AG08395 (cell line): ENCODE measurements at places on chromosomes 5 and 9.
A peak's percentile ranks its signal among the peaks of the same experiment; 100 is the strongest.

- no peak for DNase-seq
These were observed 7.1 kb downstream of the GLIS3 start for GRCh38 chr9:4292781-4293180.

- DNase-seq: no peak
These were observed 732.1 kb downstream of the MAT2B start for GRCh38 chr5:164237486-164237885.

DNA sequence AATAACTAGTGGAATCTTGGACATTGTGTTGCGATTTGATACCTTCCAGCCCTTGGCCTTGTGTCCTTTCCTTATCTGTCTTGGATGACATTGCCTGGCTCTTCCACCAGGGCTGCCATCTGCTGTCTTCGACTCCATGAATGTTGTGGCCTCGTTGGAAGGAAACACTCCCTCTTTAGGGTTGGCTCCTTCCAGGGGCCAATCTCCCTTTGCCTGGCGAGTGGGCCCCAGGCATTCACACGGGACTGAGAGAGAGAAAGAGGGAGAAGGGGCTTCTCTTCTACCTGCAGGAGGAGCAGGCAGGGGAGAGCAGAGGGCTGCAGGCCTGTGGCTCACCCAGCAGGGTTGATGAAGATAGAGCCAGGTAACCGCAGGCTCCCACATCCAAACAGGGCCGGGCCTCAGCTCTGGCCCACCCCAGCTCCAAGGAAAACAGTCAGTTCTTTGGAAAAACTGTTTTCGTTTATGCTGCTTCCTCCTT, 31.3 kb downstream of the FGF1 start:
- no peak for DNase-seq

- no peak for DNase-seq
These were observed 73.0 kb downstream of the TMEM161B start for GRCh38 chr5:88195636-88196035.

DNA sequence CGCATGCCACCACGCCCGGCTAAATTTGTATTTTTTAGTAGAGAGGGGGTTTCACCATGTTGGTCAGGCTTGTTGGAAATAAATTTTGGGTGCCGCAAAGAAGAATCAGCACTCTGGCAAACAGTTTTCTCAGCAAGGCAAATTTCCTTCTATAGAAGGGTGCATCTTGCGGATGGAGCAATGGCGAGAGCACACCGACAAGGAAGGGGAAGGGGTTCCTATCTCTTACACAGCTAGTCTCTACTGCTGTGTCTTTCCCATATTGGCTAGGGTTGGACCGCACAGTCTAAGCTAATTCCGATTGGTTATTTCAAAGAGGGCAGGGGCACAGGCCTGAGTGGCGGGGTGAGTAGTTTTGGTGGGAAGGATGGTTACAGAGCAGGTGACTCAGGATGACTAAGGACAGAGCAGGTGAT, 707 bp downstream of the GTF3C5 start:
- DNase-seq: no peak

DNA sequence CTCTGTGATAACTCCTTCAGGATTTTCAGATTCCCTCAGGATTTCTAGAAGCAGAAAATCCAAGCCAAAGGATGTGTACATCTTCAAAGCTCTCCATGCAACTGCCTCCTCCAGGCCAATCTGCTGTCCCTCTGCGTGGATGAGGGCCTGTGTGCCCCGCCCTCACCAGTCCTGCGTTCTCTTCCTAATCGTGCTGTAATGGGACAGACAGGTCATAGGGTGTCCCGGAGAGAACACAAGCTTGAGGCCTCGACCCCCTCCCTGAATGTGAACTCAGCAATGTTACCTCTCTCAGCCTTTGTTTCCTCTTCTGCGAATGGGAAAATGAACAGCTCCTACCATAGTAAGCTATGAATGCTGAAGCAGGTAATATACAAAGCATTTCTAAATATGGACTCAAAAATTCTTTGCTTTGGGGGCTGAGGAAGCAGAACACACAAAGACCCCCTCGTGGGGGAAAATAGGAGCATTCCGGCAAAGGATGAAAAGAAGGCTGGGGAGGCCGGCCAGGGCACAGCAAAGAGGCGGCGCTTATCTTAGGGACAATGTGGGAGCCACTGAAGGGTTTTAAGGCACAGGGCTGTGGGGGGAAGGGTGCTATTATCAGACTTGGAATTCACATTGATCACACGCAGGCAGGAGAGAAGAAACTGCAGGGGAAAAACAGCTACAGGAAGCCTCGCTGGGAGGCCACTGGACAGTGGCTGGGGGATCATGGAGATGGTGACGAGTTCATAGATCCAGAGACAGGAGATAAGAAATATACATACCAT, 57.2 kb upstream of the FBXW11 start:
- DNase-seq: no peak

DNA sequence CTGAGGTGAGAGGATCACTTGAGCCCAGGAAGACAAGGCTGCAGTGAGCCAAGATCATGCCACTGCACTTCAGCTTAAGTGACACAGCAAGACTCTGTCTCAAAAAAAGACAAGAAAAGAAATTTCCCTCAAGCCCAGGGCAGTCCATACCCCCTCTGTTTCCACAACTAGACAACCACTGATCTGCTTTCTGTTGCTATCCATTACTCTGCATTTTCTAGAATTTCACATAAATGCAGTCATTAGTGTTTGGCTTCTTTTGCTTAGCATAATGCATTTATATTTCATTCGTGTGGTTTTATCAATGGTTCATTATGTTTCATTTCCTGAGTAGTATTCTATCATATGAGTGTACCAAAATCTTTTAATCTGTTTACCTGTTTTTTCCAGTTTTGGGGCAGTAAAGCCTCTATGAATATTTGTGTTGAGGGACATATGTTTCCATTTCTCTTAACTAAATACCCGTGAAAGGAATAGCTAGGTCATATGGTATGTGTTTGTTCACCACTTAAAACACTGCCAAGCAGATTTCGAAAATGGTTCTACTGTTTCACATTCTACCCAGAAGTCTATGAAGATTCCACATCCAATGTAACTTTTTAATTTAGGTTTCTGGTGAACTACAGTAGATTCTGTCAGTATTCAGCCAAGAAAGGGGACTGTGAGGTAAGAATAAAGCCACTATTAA, 271.8 kb downstream of the ZNF608 start:
- DNase-seq: no peak

DNA sequence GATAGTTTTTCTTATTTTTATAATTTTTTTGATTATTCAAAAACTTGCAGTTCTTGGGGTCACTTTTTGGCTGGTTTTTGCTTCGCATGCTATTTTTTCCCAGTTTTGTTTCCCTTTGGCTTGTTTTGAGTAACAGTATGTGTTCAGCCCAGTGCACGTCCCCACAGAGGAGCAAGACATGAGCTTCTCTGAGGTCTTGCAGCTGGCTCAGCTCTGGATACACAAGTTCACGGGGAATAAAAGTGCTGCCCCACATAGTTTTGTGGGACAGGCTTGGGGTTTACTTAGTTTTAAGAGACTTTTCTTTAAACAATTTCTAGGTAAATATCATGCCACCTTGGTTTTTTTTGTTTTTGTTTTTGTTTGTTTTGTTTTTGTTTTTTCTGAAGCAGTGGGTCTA, 297.8 kb upstream of the IRX1 start:
- no peak for DNase-seq

GRCh38 chr9:128771745-128772519, at the start of gene ZER1:
ZER1 (minus strand) TSS chr9:128771927; CDS start chr9:128755565, 16,362 bp downstream.
- DNase-seq: peak; percentile 98

DNA sequence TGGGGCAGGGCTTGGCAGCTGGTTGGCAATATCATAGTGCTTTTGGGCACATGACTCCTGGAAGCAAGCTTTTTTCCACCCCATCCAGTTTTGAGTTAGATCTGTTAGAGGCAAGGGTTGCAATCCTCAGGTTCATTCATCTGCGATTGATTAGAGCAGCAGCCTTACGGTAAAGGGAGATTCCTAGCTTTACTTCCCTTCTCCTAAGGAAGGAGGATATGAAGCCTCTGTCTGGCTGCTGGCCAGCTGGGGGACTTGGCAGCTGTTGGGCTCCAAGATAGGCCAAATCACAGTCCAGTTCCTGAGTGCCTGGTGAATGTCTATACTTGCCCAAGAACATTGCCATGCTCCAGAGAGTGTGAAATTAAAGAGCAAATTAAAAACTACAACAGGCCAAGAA, 113.4 kb upstream of the CCNH start:
- no peak for DNase-seq

DNA sequence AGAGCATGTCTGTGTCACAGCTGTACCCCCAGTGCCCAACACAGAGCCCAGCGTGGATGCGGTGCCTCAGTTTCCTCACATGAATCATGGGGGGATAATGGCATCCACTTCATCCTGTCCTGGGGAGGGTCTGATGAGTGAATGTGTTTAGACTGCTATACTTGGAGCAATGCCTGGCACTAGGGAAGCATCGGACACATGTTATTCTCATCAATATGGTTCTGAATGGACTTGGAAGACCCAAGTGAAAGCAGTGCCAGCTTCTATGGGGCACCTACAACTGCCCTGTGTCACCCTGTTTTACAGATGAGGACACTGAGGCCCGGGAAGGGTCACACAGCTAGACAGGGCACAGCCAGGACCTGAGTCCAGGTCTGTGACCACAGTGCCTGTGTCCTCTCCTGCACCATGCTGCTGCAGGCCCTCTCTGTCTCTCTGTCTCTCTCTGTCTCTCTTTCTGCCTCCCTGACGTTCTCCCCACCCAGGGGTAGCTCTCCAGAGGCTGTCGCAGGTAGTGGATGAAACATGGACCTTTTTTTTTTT, 42.3 kb upstream of the NEK6 start:
- DNase-seq: no peak

DNA sequence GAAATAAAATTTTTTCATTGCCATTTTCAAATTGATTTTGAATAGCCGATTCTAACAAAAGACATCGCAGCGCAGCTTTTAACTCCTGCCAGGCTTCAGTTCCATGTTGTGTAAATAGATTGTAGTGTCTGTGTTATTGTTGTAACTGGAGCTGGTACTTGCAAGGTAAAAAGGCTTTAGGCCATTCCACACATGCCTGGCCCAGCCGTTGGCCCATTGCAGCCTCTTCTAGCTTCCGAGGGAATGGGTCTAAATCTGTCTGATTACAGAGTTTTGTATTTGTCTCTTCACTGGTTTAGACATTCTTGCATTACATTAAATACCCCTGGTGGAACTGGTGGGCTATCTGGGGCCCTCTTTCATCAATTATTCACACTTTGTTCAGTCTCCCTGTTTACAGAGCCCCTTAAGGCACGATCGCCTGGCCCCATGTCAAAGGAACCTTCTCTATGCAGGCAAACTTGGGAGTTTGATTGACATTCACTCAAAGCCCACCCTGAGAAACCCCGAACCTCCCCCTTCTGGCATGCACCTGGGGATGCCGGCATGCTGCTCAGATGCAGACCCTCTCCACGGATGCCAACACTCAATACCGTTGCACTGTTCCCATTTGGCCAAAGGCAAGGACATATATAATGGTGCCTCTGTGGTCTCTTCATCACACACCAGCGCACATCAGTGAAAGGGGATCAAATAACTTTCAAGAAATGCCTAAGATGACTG, 281.7 kb upstream of the IRX2 start:
- no peak for DNase-seq

GRCh38 chr5:128259607-128260021, 176.0 kb downstream of the SLC12A2 start:
- no peak for DNase-seq

DNA sequence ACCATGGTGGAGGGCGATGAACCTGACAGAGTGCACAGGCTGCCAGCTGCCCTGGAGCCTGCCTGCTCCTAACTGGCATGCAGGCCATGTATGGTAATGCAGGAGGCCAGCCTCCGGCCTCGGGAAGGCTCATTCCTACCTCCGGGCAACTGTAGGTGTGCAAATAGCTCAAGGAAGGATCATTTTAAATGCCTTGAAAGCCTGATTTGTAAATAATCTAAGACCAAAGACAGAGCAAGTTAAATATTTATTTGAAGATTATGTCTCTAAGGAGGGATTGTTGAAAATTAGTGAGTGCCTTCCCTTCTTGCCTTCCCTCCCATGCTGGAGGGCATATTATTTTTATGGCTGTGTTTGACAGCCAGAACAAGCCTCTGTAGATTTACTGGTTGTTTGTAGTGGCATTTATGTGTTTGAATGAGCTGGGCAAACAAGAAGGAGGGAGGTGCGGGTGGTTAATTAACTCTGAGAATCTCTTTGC, 285.7 kb upstream of the TUT7 start:
- no peak for DNase-seq

GRCh38 chr9:133023117-133023890, 7.5 kb upstream of the GTF3C5 start:
- DNase-seq: no peak

GRCh38 chr9:24189986-24190385, 355.7 kb downstream of the IZUMO3 start:
- no peak for DNase-seq

GRCh38 chr5:177496070-177496726, 1.2 kb downstream of the PDLIM7 start:
- no peak for DNase-seq

- DNase-seq: peak; percentile 49
These were observed 81.9 kb downstream of the EBF1 start for GRCh38 chr5:159017786-159018185.

- no peak for DNase-seq
These were observed 109.2 kb downstream of the SAXO1 start for GRCh38 chr9:18923671-18924430.

DNA sequence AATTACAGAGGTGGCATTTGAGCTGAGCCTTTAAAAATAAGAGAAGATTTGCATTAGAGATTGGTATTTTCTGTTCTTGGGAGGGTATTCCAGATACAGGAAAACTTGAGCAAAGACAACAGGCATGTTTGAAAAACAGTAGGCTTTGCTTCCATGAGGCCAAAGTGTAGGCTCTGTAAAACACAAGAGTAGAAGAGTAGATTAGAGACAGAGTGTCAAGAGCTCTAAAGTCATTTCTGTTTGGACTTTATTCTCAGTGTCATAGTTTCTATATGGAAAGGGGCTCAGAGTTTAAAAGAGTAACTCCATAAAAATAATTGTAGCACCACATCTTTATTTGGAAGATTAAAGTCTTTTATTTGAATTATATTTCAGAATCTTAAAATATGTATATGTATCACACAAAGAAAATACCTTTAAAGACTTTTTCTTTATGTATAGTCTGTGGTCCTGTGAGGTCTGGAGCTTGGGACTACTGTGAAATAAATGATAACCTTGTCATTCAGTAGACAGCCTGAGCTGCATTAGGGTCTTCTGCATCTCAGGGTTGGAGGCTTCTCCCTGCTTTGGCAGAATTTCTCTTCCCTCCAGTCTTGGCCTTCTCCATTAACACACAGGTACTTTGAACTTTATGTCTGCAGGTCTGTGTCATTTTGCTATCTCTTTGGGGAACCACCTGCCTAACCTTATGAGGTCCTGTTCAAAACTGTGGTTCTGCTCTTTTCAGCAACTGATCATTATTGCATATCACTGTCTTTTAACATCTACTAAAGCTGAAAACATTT, 73.6 kb downstream of the ZSWIM6 start:
- DNase-seq: no peak

- no peak for DNase-seq
These were observed 41.3 kb upstream of the CEP72 start for GRCh38 chr5:570886-571285.
